ENCODE measurements at places on chromosomes 2 and 18.

DNA sequence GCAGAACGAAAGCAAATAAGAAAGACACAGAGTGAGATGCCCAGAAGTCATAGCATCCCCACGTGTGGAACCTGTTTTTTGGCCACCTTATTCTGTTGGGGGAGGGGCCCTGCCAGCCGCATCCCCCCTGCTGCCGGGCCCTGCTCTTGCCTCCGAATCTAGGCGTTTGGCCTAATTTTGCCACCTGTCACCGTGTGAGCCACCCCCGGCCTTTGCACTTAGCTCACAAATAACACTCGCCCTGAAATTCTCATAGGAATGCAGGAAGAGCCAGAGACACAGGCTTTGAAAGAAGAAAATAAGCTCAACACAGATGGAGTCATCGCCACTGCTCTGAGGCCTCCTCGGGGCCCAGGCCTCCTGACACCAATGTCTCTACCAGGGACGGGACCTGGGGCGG lies 522.6 kb upstream of the SALL3 start:
- DNase-seq, result no peak

DNA sequence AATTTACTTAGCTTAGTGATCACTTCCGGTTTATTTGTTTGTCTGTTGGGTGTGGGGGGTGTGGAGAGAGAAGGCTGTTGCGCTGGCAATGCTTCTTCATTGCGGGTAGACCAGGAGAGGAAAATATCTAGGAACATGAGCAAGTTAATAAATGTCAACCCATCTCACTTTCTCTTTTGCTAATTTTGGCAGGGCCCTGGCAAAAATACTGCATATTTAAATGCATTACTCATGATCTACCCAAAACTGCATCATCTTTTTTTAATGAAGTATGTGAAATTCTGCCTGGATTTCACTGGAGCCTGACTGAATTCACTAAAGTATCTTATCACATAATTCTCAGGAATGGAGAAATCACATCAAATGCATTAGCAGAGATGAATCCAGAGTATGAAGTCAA lies 1131.0 kb upstream of the NXPH2 start:
- DNase-seq, result no peak

- no peak for DNase-seq
Observed at GRCh38 chr2:43269706-43270105, 43.3 kb upstream of the ZFP36L2 start.

- DNase-seq, result no peak
Observed at GRCh38 chr2:55781542-55781941, 87.9 kb upstream of the PNPT1 start.

GRCh38 chr2:238693337-238694093 lies 154.4 kb upstream of the TWIST2 start:
- no peak for DNase-seq

DNA sequence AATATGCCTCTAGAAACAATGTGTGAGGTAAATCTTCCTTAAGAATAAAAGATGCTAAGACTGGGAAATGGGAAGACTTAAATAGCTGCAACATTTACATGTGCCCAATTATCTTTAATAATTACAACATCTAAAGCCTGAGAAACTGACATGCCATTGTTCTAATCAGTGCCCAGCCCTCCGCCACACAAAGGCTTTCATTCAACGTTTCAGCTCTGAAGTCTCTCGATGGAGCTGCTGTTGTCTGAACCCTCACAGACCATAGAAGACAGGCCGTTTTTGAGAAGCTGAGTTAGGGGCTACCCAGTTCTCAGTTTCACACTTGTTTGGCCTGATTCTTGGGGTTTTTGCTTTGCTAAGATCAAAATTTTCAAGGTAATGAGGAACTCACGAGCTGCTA lies 315.4 kb upstream of the CHST9 start:
- DNase-seq, result peak; percentile 12

DNA sequence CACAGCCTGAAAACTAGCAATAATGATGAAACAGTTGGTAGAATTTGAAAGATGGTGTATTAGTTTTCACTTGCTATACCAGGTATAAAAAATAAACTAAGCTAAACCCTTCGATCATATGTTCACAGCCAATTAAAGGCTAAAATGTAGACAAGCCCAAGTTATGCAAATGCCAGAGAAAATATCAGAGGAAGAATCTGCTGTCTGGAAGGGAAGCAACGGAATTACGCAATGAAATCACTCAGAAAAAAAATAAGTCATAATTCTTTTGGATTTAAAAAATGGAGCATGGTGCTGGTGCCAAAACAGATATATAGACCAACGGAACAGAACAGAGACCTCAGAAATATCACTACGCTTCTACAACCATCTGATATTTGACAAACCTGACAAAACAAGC lies 108.3 kb downstream of the ARL4C start:
- DNase-seq, result no peak

DNA sequence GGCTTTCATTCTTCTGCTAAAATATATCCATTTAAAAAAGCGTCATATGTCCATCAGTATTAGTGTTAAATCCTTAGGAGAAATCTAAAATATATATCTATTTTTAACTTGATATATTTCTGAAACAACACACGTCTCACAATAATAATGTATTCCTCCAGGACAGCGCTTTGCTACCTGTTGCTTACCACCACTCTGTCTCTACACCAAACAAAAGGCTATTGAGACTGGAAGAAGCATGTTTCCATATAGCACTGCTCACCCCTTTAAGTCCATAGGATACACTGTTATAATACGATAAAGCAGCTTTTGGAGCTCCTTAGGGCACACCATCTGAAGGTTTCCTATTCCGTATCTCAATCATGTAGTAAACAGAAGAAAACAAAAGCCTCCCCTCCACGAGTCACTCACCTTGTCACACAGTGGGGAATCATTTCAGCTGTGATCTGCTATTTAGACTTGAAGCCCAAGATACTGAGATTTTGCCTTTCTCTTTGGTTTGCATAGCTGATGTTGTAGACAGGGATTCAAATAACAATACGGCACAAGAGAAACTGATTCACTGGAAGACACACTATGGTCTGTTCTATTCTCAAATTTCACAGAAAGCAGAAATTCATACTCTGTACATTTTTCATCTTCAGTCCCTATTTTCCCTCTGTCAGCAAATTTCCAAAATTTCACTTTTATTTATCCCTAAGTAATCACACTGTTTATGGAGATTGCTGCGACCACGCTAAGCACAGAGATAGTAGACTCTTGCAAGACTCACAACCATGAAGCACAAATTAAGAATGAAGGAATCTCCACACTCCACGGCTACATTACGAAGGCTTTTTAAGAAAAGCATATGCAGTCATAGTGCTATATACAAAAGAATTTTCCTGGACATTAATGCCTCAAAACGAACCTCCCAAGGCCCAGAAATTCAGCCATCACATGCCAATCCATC lies 187.1 kb downstream of the TCF4 start:
- DNase-seq, result no peak

- DNase-seq, result peak; percentile 37
Observed at GRCh38 chr2:112004253-112004645, 50.8 kb upstream of the TMEM87B start.

GRCh38 chr2:107363806-107364205 lies 462.9 kb upstream of the RGPD4 start:
- DNase-seq, result no peak

- DNase-seq, result no peak
Observed at GRCh38 chr2:133072837-133073694, 403.1 kb upstream of the LYPD1 start.

GRCh38 chr2:141933226-141933625 lies 197.6 kb downstream of the LRP1B start:
- DNase-seq, result no peak

- no peak for DNase-seq
Observed at GRCh38 chr2:25078170-25079049, 36.5 kb downstream of the EFR3B start.

DNA sequence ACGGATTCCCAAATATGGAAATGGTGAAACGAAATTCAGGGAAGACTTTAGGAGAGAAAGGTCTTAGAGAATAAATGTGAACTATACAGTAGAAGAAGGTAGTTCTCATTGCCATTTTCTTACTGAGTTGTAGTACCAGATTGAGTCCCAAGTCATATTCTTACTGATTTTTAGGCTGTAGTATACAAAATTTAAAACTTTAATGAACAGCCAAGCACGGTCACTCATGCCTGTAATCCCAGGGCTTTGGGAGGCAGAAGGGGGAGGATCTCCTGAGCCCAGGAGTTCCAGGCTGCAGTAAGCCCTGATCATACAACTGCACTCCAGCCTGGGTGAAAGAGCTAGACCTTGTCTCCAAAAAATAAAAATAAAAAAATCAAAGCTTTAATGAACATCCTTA lies 2.2 kb downstream of the SCRN3 start:
- DNase-seq, result no peak

DNA sequence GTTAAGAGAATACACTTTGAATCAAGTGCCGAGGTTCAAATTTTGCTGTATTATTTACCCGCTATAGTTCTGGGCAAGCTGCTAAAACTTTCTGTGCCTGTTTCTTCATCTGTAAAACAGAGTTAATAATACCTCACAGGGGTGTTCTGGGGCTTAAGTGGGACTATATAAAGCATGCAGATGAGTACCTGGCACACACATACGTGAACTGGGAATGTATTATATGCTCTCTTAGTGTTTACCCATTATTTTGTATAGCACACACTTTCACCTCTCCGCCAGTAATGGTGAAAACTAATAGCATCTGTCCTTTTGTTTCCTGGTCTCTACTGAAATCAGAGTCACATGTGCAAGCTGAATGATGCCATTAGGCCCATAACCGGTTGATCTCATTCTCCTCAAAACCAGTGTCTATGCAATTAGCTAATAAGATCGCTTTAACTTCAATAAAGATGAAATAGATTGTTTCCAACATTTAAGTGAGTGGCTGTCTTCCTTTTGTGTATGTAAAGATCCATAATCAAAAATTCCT lies 3.8 kb upstream of the CDKL4 start:
- no peak for DNase-seq

GRCh38 chr2:227404585-227405271 lies 17.0 kb upstream of the SCYGR1 start:
- DNase-seq, result no peak

- no peak for DNase-seq
Observed at GRCh38 chr2:217199255-217199630, 339.4 kb upstream of the TNP1 start.

- no peak for DNase-seq
Observed at GRCh38 chr18:5457462-5457957, 86.3 kb downstream of the EPB41L3 start.

DNA sequence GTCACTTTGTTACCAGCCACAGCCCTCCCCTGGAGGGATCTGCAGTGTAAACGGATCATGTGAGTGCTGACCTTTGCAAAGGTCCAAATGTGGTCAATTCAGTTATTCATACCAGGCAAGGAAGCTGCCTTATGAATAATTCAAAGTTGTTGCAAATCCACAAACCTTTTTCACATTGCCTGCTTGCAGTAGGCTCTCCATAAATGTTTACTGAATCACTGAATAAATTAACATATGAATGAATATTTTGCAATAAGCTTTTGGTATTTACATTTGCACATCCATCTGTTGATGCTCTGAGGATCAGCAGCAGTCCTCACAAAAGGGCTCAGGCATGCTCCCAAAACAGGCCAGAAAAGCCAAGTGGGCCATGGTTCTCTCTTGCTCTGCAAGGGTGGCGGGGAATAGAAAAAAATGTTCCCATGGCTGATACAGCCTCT lies 156.8 kb downstream of the VAPA start:
- DNase-seq, result no peak

GRCh38 chr18:55012008-55012407 lies 52.7 kb upstream of the CCDC68 start:
- no peak for DNase-seq

DNA sequence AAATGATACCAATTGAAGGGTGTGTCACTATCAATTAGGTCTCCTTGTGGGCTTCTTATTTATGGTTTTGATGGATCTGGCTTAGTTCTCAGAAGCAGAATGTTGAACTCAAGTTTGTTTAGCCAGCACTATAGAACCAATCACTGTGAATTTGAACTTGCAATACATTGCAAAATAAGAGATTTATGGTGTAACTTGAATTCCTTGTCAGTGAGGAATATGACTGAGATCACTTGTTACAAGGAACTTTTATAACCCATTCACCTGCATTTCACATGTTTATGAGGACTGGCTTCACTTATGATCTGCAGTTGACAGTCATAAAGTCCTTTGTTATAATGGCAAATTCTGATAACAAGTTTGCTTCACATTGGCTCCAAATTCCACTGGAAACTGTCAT lies 9.8 kb downstream of the GATA6 start:
- DNase-seq, result no peak

GRCh38 chr2:172399765-172400164 lies 27.6 kb upstream of the ITGA6 start:
- DNase-seq, result no peak

DNA sequence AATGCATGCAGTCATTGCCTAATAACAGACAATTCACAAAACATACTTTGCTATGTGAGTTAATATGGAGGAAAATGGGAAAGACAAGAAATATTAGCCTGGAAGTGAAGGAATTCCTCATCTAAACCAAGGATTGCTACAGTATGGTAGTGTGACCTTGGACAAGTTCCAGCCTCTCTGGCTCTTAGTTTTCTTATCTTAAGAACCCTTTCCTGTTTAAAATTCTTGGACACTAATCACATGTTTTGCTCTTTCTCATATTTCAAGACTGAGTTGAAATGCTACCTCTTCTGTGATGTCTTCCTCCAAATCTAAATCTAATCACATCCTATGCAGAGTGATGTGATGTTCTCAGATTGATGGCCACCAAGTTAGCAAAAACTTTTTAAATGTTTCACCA lies 20.8 kb upstream of the ADAM23 start:
- DNase-seq, result no peak

GRCh38 chr2:43083710-43084698 lies 142.4 kb downstream of the ZFP36L2 start:
- DNase-seq, result peak; percentile 53

GRCh38 chr2:236168110-236169080 lies at the start of gene GBX2:
Gene GBX2 (minus strand): TSS chr2:236168386. CDS start chr2:236167971, 415 bp downstream.
- no peak for DNase-seq

DNA sequence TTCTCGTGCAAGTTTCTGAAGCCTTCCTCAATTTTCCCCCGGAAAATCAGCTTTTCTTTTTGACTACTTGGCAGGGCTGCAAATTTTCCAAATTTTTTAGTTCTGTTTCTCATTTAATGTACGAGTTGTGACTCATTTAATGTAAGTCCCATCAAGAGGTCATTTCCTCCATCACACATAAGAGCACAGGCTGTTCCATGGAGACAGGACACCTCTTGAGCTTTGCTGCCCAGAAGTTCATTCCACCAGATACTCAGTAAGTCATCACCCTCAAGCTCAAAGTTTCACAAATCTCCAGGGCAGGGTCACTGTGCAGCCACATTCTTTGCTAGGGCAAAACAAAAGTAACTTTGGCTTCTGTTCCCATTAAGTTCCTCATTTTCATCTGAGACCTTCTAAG lies 101.5 kb upstream of the TEKT4 start:
- no peak for DNase-seq

DNA sequence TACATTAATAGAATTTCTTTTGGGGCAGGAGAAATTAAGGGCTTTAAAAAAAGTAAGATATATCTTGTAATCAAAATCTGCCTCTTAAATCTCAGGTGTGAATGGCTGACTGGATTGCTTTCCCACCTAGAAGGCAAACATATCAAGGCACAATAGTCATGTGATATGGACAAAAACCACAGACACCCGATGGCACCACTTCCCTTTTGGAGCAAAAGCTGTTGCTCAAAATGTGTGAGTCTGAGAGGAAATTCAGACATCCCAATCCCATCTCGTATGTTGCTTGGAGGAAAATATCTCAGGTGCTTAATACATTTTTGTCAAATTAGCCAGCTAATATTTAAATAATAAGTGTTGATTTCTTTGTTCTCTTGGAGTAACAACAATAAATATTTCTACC lies 120.7 kb downstream of the KCNF1 start:
- no peak for DNase-seq
